ENCODE measurements at places on chromosomes 12 and 14. TPM values are rescaled to one million over a fixed set of nuclear protein-coding genes. Genes with fewer than 3 reads are reported as not detected.

- H3K27me3 ChIP-seq = no peaks in the 10 kb centered on the region
- no peaks in the 10 kb centered on the region for H3K36me3 ChIP-seq
- H3K4me1 ChIP-seq = peaks cover 23% of the 10 kb centered on the region
- no peak overlapping the region for H3K4me3 ChIP-seq
These were observed 12.4 kb downstream of the IL22 start for GRCh38 chr12:68240975-68241374.

- no peak for DNase-seq
- H3K27me3 ChIP-seq = no peaks in the 10 kb centered on the region
These were observed 13.7 kb downstream of the TCTN1 start for GRCh38 chr12:110627500-110628195.

DNA sequence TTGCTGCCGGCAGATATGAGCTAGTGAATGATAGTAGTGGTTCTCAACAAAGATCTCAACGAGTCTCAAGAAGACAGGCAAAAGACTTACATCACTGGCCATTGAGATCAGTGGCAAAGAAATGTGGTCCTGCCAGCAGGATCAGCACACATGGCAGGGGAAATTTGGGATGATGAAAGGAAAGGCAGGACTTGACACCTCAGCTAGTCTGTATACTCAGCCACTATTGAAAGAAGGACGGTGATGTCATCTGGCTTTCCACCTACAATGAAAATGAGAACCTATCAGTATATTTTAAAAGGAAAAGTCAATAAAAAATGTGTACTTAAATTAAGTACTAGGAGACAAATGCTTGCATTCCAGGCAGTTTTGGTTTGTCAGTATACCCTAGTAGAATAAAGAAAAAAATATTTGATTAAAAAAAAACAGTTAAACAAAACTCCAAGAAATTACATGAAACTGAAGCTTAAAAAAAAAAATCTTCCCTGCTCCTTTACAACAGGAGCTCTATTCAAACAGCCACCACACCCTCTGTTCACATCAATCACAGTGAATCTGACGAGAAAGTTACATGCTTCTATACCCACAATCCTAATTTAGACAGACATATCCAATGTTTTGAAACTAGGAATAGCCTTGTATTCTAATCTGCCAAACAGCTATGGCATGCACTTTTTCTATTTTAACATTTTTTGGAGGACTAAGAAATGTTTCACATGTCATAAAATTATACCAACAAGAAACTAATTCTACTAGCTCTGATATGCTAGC lies 34.9 kb downstream of the RAD9B start:
- no peak overlapping the region for H3K4me3 ChIP-seq
- DNase-seq = no peak

DNA sequence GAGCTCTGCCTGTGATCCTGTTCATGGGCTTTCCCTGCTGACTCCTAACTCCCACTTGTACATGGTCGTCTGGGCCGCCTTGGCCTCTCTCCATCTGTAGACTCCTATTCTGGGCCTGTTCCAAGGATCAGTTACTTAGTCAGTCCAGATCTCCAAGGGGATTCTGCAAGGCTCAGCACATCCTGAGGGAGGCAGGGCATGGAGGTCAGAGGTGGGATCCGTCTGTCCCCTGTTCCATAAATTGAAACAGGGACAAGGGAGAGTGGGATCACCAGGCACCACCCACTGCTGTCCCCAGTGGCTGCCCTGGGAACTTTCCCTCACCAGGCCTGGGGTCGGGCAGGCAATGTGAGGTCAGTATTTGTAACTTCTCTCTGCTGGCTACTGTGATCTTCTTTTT lies 43.5 kb downstream of the KCTD10 start:
- H3K4me3 ChIP-seq = no peak overlapping the region
- DNase-seq = no peak
- H3K27ac ChIP-seq = no peak overlapping the region
- H3K4me1 ChIP-seq = peaks cover 9% of the 10 kb centered on the region

The KRT73 gene
- total RNA-seq = not detected

GRCh38 chr12:59699421-59700152 lies 103.8 kb downstream of the SLC16A7 start:
- H3K27me3 ChIP-seq = no peaks in the 10 kb centered on the region
- peaks cover 11% of the 10 kb centered on the region for H3K4me1 ChIP-seq
- no peak overlapping the region for H3K4me3 ChIP-seq
- H3K36me3 ChIP-seq = no peaks in the 10 kb centered on the region
- H3K27ac ChIP-seq = no peak overlapping the region

The MUCL1 gene
- total RNA-seq = not detected

DNA sequence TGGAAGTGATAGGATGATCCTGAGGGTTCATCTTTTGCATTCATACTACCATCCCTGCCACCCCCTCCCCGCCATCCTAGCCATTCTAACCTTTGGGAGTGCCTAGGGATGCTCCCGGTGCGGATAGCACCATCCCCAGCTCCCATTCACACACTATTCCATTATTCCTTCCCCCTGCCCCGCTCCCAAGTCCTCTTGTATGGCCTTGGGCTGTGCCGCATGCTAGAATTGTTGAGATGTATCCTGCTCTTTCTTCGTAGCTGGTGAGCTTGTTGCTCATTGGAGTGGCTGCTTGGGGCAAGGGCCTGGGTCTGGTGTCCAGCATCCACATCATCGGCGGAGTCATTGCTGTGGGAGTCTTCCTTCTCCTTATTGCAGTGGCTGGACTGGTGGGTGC lies 644 bp downstream of the TSPAN31 start:
- peaks cover 22% of the 10 kb centered on the region for H3K4me1 ChIP-seq
- peaks cover 43% of the 10 kb centered on the region for H3K36me3 ChIP-seq
- H3K27me3 ChIP-seq = peaks cover 5% of the 10 kb centered on the region

- DNase-seq = no peak
- H3K4me3 ChIP-seq = no peak overlapping the region
- no peaks in the 10 kb centered on the region for H3K27me3 ChIP-seq
- no peaks in the 10 kb centered on the region for H3K36me3 ChIP-seq
- no peak overlapping the region for H3K27ac ChIP-seq
- H3K4me1 ChIP-seq = peaks cover 30% of the 10 kb centered on the region
These were observed 33.4 kb downstream of the TSPAN9 start for GRCh38 chr12:3110578-3110977.

- no peak for DNase-seq
- H3K27ac ChIP-seq = no peak overlapping the region
- no peaks in the 10 kb centered on the region for H3K4me1 ChIP-seq
- no peaks in the 10 kb centered on the region for H3K36me3 ChIP-seq
- H3K4me3 ChIP-seq = no peak overlapping the region
- H3K27me3 ChIP-seq = no peaks in the 10 kb centered on the region
These were observed 123.9 kb downstream of the PRMT8 start for GRCh38 chr12:3614806-3615466.

GRCh38 chr14:55306938-55307589 lies 35.8 kb downstream of the FBXO34 start:
- H3K27me3 ChIP-seq = no peaks in the 10 kb centered on the region
- no peak for DNase-seq
- H3K4me3 ChIP-seq = no peak overlapping the region
- H3K27ac ChIP-seq = no peak overlapping the region

GRCh38 chr12:79934281-79935020 lies 446 bp downstream of the PPP1R12A start:
- peaks cover 42% of the 10 kb centered on the region for H3K4me1 ChIP-seq
- H3K27ac ChIP-seq = peak overlapping the region; percentile 98
- peak overlapping the region; percentile 91 for H3K4me3 ChIP-seq
- H3K36me3 ChIP-seq = no peaks in the 10 kb centered on the region
- no peak for DNase-seq

The DPPA3 gene
- total RNA-seq = not detected

The SELPLG gene
- 59.9 TPM for total RNA-seq

- peaks cover 37% of the 10 kb centered on the region for H3K36me3 ChIP-seq
- H3K27ac ChIP-seq = no peak overlapping the region
- DNase-seq = no peak
- no peak overlapping the region for H3K4me3 ChIP-seq
- no peaks in the 10 kb centered on the region for H3K4me1 ChIP-seq
These were observed 35.2 kb downstream of the BRMS1L start for GRCh38 chr14:35861204-35861868.

The ARHGEF25 gene
- total RNA-seq = 11.5 TPM

DNA sequence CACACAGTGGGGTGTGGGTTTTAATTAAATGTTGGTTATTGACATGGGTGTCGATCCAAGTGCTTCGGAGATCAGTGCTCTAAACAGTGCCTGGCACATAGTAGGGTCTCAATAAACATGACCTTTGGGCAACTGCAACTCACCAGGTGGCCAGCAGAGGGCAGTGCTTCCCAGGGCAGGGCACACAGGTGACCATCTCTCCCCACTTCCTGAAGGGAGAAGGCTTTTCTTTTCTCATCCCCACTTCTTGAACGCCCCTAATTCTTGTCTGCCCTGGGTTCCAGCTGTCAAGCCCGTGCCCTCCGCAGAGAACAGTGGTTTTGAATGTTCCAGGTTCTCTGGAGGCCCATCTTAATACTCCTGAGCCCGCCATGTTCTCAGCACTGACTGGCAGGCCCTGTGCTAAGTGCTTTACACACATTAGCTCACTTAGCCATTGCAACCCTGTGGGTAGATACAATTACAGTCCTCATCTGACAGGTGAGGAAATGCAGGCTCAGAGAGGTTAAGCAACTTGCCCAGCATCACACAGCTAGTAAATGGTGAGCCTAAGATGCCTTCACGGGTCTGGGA lies 16.3 kb downstream of the RAPGEF3 start:
- peaks cover 38% of the 10 kb centered on the region for H3K4me1 ChIP-seq
- H3K27me3 ChIP-seq = no peaks in the 10 kb centered on the region

- no peak overlapping the region for H3K27ac ChIP-seq
- no peak overlapping the region for H3K4me3 ChIP-seq
- no peak for DNase-seq
- H3K4me1 ChIP-seq = no peaks in the 10 kb centered on the region
- no peaks in the 10 kb centered on the region for H3K27me3 ChIP-seq
These were observed 202.3 kb upstream of the IGF1 start for GRCh38 chr12:102682366-102683289.

- no peak for DNase-seq
- H3K4me1 ChIP-seq = peaks cover 15% of the 10 kb centered on the region
- no peak overlapping the region for H3K4me3 ChIP-seq
- no peaks in the 10 kb centered on the region for H3K27me3 ChIP-seq
These were observed 88.1 kb downstream of the ITPR2 start for GRCh38 chr12:26744697-26745440.

- DNase-seq = no peak
- no peak overlapping the region for H3K27ac ChIP-seq
- no peak overlapping the region for H3K4me3 ChIP-seq
- H3K27me3 ChIP-seq = no peaks in the 10 kb centered on the region
- no peaks in the 10 kb centered on the region for H3K36me3 ChIP-seq
These were observed 204.2 kb downstream of the EFCAB11 start for GRCh38 chr14:89750281-89750755.

DNA sequence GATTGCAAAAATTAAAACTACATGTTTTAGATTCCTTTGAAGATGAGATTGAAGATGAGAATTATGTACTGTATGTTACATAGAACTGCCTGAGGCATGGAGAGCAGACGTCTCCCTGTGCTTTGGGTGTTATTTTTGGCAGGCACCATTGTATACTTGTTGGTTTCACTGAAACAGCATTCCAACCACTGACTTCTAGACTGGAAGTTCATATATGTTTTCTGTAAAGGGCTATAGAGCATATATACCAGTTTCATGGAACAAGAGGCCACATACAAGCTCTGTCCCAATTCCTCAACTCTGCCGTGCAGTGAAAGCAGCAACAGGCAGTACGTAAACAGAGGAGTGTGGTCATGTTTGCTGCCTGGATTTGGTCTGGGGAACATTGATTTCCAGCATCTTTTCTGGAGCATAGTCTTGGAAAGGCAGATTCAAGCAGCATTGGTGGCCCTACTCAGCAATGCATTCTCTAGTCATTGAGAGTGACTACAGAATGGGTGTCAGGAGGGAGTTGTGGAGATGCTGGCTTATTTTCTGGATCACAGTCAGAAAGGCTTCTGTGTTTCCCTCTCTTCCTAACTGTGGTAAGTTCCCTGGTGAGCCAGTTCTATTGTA lies 57.6 kb upstream of the CNTN1 start:
- H3K27ac ChIP-seq = no peak overlapping the region
- no peaks in the 10 kb centered on the region for H3K4me1 ChIP-seq
- no peaks in the 10 kb centered on the region for H3K36me3 ChIP-seq
- no peaks in the 10 kb centered on the region for H3K27me3 ChIP-seq
- no peak overlapping the region for H3K4me3 ChIP-seq
- DNase-seq = no peak

DNA sequence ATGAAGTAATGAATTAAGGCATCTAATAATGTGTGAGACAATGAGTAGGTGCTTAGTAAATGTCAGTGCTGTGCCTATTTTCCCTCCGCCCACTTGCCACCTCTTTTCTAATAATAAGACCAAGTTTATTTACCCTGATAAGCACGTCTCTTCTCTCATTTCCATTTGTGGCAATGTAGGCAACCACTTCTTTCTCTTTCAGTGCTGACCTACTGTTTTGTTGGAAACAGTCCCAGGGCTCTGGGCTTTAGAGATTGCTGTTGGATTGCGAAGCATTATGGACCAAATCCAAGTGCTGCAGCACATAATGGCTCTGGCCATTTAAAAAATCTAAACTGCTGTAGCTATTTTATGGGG lies 141.3 kb upstream of the PLEKHG7 start:
- H3K36me3 ChIP-seq = no peaks in the 10 kb centered on the region
- H3K27ac ChIP-seq = no peak overlapping the region
- H3K4me3 ChIP-seq = no peak overlapping the region
- H3K4me1 ChIP-seq = peaks cover 15% of the 10 kb centered on the region
- no peaks in the 10 kb centered on the region for H3K27me3 ChIP-seq
- no peak for DNase-seq

The GPR137C gene
- 0.97 TPM for total RNA-seq

DNA sequence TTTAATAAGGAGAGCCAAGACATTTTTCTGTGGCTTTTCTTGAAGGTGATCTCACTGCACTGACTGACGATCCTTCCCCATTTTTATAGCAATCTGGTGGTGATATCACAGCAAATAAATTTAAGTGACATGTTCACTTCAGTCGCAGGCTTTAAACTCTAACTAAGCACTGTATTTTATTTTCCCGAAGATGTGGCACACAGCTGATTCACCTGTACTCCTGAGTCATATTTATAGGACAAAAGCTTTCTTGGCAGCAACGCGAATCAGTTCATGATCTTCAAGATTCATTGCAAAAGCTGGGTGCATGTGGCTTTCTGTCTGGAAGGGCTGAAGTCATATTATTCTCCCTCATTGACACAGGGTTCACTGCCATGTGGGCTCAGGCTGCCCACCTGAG lies 79.8 kb upstream of the TUNAR start:
- no peaks in the 10 kb centered on the region for H3K36me3 ChIP-seq
- H3K27ac ChIP-seq = no peak overlapping the region
- DNase-seq = no peak

DNA sequence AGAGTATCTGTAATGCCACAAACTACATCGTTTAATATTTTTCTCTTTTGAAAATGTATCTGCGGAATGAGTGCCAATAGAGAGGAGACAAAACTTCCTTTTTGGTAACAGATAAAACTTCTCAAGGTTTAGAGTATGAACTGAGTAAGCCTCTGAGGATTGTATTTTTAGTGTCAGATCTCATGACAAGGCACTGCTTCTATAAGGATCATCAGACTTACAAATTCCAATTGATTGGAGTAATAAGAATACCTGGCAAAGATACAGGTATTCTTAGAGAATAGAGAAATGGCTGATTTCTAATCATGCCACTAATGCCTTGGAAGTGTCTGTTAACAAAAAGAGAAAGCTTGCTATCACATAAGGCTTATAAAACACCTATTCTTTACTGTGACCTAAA lies 45.3 kb downstream of the SLC35F4 start:
- H3K4me3 ChIP-seq = no peak overlapping the region
- H3K4me1 ChIP-seq = no peaks in the 10 kb centered on the region
- no peak for DNase-seq
- H3K36me3 ChIP-seq = no peaks in the 10 kb centered on the region
- no peaks in the 10 kb centered on the region for H3K27me3 ChIP-seq

The FBLN5 gene
- total RNA-seq = 130 TPM
